ENCODE measurements at places on chromosomes 16 and 17.

GRCh38 chr16:66964049-66964448 lies 3.0 kb downstream of the CES3 start:
- no peak for DNase-seq

DNA sequence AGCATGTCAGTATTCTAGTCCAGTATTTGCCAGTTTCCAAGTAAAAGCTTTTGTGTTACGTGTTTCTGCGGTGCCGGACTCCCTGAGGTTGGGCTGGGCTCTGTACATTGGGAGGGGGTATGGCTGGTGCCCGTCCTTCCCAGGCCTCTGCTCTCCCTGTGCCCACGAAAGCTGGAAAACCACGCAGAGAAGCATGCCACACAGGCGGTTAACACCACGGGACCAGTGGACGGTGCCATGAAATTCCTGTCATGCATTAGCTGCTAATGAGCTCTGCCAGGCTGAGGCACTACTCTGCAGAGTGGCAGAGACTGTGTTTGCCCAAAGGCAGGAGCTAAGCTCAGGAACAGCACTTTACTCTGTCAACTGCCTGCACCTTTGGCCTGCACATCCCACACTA lies 8.1 kb downstream of the SMIM5 start:
- DNase-seq, result no peak

- DNase-seq, result no peak
These were observed 37.0 kb upstream of the USP7 start for GRCh38 chr16:9000664-9001063.

- DNase-seq, result no peak
These were observed 29.9 kb downstream of the ABCC12 start for GRCh38 chr16:48125888-48126287.

- no peak for DNase-seq
These were observed 21.2 kb downstream of the EZH1 start for GRCh38 chr17:42723636-42724035.

DNA sequence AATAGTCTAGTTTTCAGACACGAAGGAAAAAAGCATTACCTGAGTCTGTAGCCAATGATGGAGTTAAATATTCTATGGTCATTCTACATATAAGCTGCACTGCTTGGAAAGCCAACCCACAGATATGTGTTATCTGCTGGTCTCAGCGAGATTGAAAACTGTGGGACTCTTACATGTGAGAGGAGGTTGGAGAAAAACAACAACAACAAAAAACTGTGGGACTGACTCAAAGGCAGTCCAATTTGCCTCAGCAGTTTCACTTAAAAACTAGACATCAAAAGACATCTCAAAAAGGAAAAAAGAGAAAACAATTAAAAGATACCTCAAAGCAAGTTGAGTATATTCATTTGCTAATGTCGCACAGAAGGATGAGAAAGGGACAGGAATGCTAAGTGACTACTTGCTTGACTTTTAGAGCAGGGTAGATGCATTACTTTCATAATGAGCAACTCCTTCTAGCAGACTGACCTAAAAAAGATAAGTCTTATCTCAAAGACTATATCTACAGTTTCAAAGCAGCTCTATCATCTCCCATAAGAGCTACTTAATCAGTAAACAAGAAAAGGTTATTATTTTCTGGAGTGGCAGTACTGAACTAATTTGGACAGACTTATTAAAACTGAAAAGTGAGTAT lies 35.5 kb upstream of the ITGA2B start:
- no peak for DNase-seq

- no peak for DNase-seq
These were observed 22.3 kb downstream of the CDR2 start for GRCh38 chr16:22352140-22352539.

DNA sequence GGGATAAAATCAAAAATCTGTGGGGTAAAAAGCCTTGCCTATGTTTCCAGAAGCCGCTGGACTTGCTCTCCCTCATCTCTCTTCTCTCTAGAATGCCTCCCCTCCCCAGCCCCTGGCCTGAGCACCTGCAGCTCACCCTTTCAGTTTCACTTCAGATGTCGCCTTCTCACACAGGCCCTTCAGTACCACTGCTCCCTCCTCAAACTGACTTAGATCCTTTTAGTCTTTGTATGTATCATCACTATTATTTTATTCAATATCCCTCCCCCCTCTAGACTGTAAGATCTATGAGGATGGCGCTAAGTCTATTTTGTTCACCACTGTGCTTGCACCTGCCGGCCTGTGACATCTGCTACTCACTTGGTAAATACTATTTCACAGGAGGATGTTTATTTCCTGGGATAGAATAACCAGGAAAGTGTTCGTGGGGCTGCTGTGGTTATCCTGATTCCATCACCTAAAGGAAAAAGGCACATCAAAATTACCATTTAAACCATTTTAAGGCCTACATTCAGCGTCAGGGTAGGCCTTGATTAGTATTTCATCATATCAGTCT lies 122.3 kb downstream of the MRTFB start:
- DNase-seq, result no peak
